ENCODE measurements at places on chromosomes 16 and 17. TPM values are rescaled to one million over a fixed set of nuclear protein-coding genes. Genes with fewer than 3 reads are reported as not detected.
A peak's percentile ranks its signal among the peaks of the same experiment; 100 is the strongest.

DNA sequence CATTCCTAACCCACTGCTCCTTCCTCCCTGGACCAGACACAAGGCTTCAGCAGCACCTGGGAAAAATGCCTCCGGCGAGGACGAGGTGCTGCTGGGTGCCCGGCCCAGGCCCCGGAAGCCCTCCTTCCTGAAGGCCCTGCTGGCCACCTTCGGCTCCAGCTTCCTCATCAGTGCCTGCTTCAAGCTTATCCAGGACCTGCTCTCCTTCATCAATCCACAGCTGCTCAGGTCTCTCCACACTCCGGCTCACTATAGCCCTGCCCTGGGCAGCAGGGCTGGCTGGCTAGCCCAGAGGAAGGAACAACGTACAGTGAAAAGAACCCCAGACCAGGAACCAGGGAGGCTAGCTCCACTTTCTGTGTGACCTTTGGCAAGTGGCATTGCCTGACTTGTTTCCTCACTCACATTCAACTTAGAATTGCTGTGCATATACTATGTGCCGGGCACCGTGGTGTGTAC is 26.2 kb downstream of the ABCC3 start:
- peaks cover 1% of the 10 kb centered on the region for H3K27me3 ChIP-seq
- no peak for DNase-seq
- no peaks in the 10 kb centered on the region for H3K36me3 ChIP-seq
- no peak overlapping the region for H3K4me3 ChIP-seq

DNA sequence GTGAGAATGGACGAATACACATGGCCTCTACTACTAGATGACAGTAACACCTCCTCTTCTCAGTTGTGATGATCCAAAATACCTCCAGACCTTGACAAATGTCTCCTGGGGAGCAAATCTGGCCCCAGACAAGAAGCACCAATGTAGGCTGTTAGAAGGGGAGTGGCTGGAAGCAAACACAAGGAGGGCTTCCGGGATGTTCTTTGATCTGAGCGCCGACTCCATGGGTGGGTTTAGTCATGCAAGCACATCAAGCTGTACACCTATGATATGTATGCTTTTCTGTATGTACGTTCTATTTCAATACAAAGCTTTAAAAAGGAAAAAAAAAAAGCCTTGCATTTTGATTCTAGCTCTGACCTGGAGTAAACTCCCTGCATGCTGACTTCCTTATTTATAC is 61.4 kb downstream of the ARHGAP17 start:
- H3K36me3 ChIP-seq: peaks cover 43% of the 10 kb centered on the region
- no peaks in the 10 kb centered on the region for H3K4me1 ChIP-seq
- H3K4me3 ChIP-seq: no peak overlapping the region
- H3K27me3 ChIP-seq: no peaks in the 10 kb centered on the region
- DNase-seq: no peak

TERB1 gene
- 0.49 TPM for total RNA-seq

- no peaks in the 10 kb centered on the region for H3K36me3 ChIP-seq
- no peaks in the 10 kb centered on the region for H3K27me3 ChIP-seq
- DNase-seq: no peak
- H3K4me1 ChIP-seq: peaks cover 32% of the 10 kb centered on the region
Observed at GRCh38 chr17:859061-859823, 77.1 kb downstream of the MRM3 start.

- peaks cover 12% of the 10 kb centered on the region for H3K4me1 ChIP-seq
- peaks cover 32% of the 10 kb centered on the region for H3K36me3 ChIP-seq
- DNase-seq: no peak
- no peaks in the 10 kb centered on the region for H3K27me3 ChIP-seq
- H3K4me3 ChIP-seq: no peak overlapping the region
Observed at GRCh38 chr16:81693041-81693743, 85.9 kb upstream of the PLCG2 start.

DNA sequence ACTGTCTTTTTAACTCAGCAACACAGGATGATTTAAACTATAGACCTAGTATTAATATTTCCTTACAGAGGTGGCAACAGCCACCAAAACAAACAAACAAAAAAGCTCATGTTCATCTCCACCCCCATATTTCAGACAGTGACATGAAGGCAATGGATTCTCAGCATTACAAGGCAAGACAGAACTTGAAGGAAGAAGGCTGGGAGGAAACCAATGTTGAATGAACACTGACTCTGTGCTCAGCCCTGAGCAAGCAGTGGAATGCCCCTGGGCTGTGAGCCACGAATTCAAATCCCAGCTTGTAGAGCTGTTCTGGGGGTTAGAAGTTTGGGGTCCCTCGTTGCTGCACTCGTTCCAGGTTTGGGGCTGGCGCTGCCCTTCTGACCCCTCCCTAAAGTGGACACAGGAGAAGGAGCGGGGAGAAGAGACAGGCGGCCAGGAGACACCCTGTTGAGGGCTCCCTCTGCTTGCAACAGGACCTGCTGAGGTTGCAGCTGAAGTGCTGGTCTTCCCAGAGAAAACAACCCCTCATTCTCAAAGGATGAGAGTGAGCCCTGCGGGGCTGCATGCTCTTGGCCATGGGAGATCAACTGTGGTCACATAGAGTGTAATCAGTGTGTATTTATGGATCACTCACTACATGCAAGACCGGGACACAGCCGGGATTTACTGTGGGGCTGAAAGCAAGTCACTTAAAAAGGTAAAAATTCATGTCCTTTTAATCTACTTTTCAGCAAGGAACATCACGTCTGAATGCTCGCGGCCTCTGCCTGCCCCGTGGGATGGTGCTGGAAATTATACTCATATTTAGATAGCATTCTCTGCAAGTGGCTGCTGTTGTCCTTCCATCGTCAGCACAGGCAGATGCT is 34.3 kb downstream of the MYH3 start:
- no peak for DNase-seq
- H3K27me3 ChIP-seq: no peaks in the 10 kb centered on the region
- peaks cover 2% of the 10 kb centered on the region for H3K4me1 ChIP-seq
- peak overlapping the region; percentile 0 for H3K27ac ChIP-seq
- no peaks in the 10 kb centered on the region for H3K36me3 ChIP-seq

GRCh38 chr17:12853921-12854320 is 64.6 kb downstream of the ARHGAP44 start:
- H3K36me3 ChIP-seq: no peaks in the 10 kb centered on the region
- H3K4me3 ChIP-seq: no peak overlapping the region
- no peak overlapping the region for H3K27ac ChIP-seq
- no peaks in the 10 kb centered on the region for H3K4me1 ChIP-seq

TAC4 gene
- not detected for total RNA-seq

GRCh38 chr17:43213545-43213944 is 1.9 kb downstream of the TMEM106A start:
- H3K27ac ChIP-seq: no peak overlapping the region
- no peak for DNase-seq
- peaks cover 10% of the 10 kb centered on the region for H3K36me3 ChIP-seq

CHRNE gene
- 1.7 TPM for total RNA-seq

MFAP4 gene
- total RNA-seq: 213 TPM

DNA sequence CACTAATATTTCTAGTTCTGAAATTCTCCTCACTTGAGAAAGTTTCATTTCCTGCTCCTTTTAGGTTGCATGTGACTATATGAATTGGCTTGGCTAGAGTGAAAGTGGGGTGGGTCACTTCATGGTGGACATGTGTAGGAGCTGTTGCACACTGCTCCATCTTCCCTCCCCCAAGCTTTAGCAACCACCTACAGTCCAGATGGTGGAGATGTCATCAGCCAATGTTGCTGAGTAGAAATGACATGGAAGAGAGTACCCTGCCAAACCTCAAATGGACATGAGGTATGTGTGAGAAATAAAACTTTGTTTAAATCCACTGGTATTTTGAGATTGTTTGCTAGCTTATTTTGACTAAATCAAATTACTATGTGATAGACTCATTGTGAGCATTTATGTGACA is 281.5 kb downstream of the CA10 start:
- no peak for DNase-seq
- no peaks in the 10 kb centered on the region for H3K4me1 ChIP-seq
- H3K27ac ChIP-seq: no peak overlapping the region
- H3K36me3 ChIP-seq: no peaks in the 10 kb centered on the region
- H3K27me3 ChIP-seq: peaks cover 1% of the 10 kb centered on the region

DNA sequence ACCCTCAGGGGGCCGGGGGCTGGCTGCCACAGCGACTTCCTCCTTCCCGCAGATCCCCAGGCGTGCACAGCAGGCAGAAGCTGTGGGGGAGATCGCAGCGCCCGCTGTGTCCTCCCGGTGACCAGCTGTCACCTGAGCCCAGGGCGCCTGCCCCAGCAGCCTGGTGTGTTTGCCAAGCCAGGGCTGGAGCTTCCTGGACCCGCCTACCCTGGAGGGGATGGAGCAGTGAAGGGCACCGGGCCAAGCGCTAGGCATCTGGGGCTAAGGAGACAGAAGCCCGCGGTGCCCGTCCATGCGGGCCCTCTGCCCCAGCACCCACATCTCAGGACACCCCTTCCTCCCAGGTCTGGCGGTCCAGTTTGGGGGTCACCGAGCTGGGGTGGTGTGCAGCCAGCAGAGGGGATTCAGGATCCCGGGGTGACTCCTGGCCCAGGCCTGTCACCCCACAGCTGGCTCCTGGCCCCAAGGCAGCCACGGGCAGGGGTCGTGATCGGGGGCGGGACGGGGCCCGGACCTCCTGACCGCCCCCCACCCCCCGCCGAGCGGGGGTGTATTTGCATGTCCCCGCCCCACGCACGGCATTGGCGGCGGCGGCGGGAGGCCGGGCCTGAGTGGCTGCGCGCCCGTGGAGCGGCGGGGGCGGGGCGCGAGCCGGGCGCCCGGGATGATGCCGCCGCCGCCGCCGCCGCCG is at the start of gene RAB26:
RAB26 (plus strand) TSS at position 645 of the 691 bp plus-strand sequence. CDS start 159 bp downstream, outside the sequence.
- H3K4me1 ChIP-seq: peaks cover 31% of the 10 kb centered on the region
- H3K27me3 ChIP-seq: no peaks in the 10 kb centered on the region
- H3K4me3 ChIP-seq: peak within 1 kb of the TSS; percentile 59
- peaks cover 4% of the 10 kb centered on the region for H3K36me3 ChIP-seq
- DNase-seq: no peak

KCNJ18 gene
- not detected for total RNA-seq

PCYT2 gene
- total RNA-seq: 17.5 TPM

TBC1D3B gene
- total RNA-seq: 28.2 TPM

DNA sequence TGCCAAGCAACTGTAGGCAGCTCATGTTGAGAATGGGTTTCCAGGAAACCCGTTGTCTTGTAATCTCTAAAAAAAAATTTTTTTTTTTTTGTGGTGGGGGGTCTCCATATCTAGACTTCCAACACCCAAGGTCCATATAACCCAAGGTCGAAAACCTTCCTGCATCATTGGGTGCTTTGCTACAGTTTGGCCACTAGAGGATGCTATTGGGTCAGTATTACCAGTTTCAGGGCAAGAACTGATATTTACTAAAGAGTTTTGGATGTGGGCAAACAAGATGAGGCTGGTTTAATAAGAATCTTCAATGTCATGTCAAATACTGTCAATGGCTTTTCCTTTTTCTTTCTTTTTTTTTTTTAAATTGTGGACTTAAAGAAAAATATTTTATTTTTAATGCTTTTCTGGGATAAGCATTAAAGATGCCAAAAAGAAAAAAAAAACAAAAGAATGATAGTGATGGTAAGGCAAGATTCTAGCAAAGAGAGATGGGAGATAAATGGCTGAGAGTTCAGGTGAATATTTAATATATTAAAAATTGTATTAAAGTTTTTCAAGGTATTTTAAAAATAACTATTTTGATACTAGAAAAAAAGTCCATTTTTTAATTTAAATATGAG is 62.2 kb downstream of the DHRS7C start:
- H3K27ac ChIP-seq: no peak overlapping the region
- no peak overlapping the region for H3K4me3 ChIP-seq
- peaks cover 4% of the 10 kb centered on the region for H3K36me3 ChIP-seq

DNA sequence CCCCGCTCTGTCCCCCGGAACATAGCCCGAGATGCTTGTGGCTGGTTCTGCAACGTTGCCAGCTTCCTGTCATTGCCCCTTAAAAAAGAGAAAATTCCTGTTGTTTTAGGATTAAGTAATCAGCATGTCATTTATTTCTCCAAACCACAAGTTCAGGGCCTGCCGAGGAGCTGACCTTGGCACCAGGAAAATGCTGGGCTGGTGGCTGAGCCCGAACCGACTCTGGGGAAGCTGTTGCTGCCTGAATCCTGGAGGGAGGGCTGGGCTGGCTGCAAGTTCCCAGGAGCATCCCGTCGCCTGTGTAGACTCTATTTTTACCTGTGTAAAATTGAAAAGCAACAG is 130.9 kb upstream of the FOXF1 start:
- H3K36me3 ChIP-seq: no peaks in the 10 kb centered on the region
- DNase-seq: no peak
- H3K27me3 ChIP-seq: peaks cover 22% of the 10 kb centered on the region
- H3K4me3 ChIP-seq: no peak overlapping the region
- peaks cover 26% of the 10 kb centered on the region for H3K4me1 ChIP-seq

GRCh38 chr17:14019186-14019956 is 49.9 kb upstream of the COX10 start:
- no peaks in the 10 kb centered on the region for H3K36me3 ChIP-seq
- no peak for DNase-seq
- H3K4me3 ChIP-seq: no peak overlapping the region
- peaks cover 23% of the 10 kb centered on the region for H3K27me3 ChIP-seq
- H3K4me1 ChIP-seq: peaks cover 13% of the 10 kb centered on the region
- H3K27ac ChIP-seq: peak overlapping the region; percentile 61

DNA sequence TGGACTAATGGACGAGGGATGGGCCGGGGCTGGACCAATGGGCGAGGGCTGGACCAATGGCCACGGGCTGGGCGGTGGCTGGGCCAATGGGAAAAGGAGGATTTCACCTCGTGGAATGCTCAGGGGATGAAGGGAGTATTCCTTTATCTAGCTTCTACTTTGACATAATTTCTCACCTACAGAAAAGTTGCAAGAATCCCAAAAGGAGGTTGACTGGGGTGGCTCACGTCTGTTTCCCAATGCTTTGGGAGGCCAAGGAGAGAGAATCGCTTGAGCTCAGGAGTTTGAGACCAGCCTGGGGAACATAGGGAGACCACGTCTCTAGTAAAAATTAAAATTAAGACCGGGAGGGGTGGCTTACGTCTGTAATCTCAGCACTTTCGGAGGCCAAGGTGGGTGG is 5.7 kb upstream of the FLYWCH1 start:
- H3K4me1 ChIP-seq: peaks cover 11% of the 10 kb centered on the region
- H3K4me3 ChIP-seq: peak overlapping the region; percentile 51
- DNase-seq: no peak
- peak overlapping the region; percentile 82 for H3K27ac ChIP-seq
- H3K27me3 ChIP-seq: no peaks in the 10 kb centered on the region

DNA sequence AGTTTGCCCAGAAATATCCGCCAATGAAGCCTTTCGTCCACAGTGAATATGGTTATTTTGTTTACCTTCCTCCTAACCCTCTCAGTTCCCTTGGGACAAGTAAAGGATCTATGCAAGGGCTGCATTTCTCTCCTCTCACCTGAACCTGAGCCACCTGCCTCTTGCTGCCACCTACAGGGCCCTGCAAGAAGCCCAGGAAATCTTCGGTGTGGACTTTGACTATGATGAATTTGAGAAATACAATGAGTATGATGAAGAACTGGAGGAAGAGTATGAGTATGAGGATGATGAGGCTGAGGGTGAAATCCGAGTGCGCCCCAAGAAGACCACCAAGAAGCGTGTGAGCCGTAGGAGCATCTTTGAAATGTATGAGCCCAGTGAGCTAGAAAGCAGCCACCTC is 14.0 kb downstream of the SUPT6H start:
- H3K4me3 ChIP-seq: no peak overlapping the region
- peaks cover 54% of the 10 kb centered on the region for H3K36me3 ChIP-seq
